ENCODE measurements at places on chromosomes 7 and 10. TPM values are rescaled to one million over a fixed set of nuclear protein-coding genes. Genes with fewer than 3 reads are reported as not detected.
A peak's percentile ranks its signal among the peaks of the same experiment; 100 is the strongest.

CNTNAP2 gene
- total RNA-seq: 0.41 TPM

GRCh38 chr7:135929722-135930141, 47.4 kb downstream of the MTPN start:
- H3K4me3 ChIP-seq: no peak overlapping the region
- no peak for DNase-seq
- no peak overlapping the region for H3K27ac ChIP-seq
- H3K27me3 ChIP-seq: no peaks in the 10 kb centered on the region
- peaks cover 10% of the 10 kb centered on the region for H3K4me1 ChIP-seq

GRCh38 chr7:81025360-81025759, 106.5 kb upstream of the SEMA3C start:
- no peaks in the 10 kb centered on the region for H3K27me3 ChIP-seq
- H3K4me3 ChIP-seq: no peak overlapping the region
- no peaks in the 10 kb centered on the region for H3K36me3 ChIP-seq
- H3K4me1 ChIP-seq: no peaks in the 10 kb centered on the region

SPDYE2B gene
- not detected for total RNA-seq

- H3K4me1 ChIP-seq: no peaks in the 10 kb centered on the region
- no peak overlapping the region for H3K27ac ChIP-seq
- peak; percentile 60 for DNase-seq
- H3K36me3 ChIP-seq: no peaks in the 10 kb centered on the region
Measured at GRCh38 chr10:78899996-78900714, 168.6 kb upstream of the ZMIZ1 start.

- no peaks in the 10 kb centered on the region for H3K27me3 ChIP-seq
- H3K36me3 ChIP-seq: no peaks in the 10 kb centered on the region
- no peak for DNase-seq
- peaks cover 13% of the 10 kb centered on the region for H3K4me1 ChIP-seq
- no peak overlapping the region for H3K27ac ChIP-seq
- H3K4me3 ChIP-seq: no peak overlapping the region
Measured at GRCh38 chr7:117034851-117035464, 81.7 kb downstream of the ST7 start.

ZP3 gene
- total RNA-seq: 0.84 TPM

DNA sequence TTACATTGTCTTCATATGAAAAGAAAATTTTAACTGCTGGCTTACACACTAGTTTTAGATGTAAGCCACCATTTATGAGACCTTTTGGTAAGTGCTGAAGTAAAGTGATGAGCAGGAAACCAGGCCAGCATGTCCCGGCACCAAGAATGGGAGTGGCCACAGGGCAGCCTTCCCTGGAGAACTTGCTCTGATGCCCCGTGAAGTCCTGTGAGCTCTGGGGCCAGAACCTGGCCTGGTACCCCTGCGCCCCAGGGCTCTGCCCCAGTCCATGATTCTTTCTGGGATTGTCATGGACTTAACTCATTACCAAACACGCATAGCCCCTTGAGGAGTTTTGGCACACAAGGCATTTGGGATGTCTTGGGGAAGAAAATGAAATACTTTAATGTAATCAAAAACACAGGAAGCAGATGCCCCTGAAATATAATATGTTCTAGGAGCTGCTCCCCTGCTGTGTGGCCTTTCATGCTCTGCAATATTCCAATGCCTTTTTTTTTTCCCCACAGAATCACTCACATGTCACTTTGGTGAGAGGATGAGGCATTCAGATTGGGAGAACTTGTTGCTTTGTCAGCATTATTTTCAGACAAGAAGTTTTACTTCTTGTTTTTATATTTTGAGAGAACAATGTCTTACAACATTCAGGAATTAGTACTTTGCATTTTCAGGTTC, 53.1 kb upstream of the CXCL12 start:
- no peaks in the 10 kb centered on the region for H3K36me3 ChIP-seq
- no peak overlapping the region for H3K4me3 ChIP-seq
- H3K27me3 ChIP-seq: no peaks in the 10 kb centered on the region

GRCh38 chr7:107276220-107276827, 107.5 kb downstream of the HBP1 start:
- no peaks in the 10 kb centered on the region for H3K4me1 ChIP-seq
- H3K4me3 ChIP-seq: no peak overlapping the region
- DNase-seq: no peak
- no peak overlapping the region for H3K27ac ChIP-seq
- H3K36me3 ChIP-seq: no peaks in the 10 kb centered on the region

DNA sequence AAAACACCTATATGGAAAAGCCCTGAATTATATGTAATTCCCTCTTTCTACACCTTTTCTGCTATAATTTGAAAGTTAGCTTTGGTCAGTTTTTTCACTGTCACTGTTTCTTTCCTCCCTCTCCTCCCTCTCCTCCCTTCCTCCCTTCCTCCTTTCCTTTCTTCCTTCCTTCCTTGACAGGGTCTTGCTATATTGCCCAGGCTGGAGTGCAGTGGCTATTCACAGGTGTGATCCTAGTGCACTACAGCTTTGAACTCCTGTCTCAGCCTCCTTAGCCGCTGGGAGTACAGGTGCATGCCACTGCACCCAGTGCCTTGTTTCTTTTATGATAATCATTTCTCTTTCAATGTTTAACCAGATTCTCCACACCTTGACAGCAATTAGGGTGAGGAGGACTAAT, 22.1 kb upstream of the UMAD1 start:
- no peaks in the 10 kb centered on the region for H3K27me3 ChIP-seq
- no peak overlapping the region for H3K27ac ChIP-seq

GRCh38 chr10:45502458-45502857, 128.4 kb downstream of the ALOX5 start:
- H3K36me3 ChIP-seq: no peaks in the 10 kb centered on the region
- no peak overlapping the region for H3K27ac ChIP-seq
- DNase-seq: no peak
- H3K27me3 ChIP-seq: no peaks in the 10 kb centered on the region
- no peaks in the 10 kb centered on the region for H3K4me1 ChIP-seq

SEMA3C gene
- total RNA-seq: 37.2 TPM

- H3K4me3 ChIP-seq: no peak overlapping the region
- H3K4me1 ChIP-seq: no peaks in the 10 kb centered on the region
- DNase-seq: no peak
- no peak overlapping the region for H3K27ac ChIP-seq
- peaks cover 27% of the 10 kb centered on the region for H3K36me3 ChIP-seq
Measured at GRCh38 chr10:98170249-98171117, 36.0 kb downstream of the R3HCC1L start.

STX1A gene
- total RNA-seq: 6.3 TPM

- H3K4me3 ChIP-seq: no peak overlapping the region
- H3K27me3 ChIP-seq: no peaks in the 10 kb centered on the region
- no peak for DNase-seq
- no peak overlapping the region for H3K27ac ChIP-seq
- no peaks in the 10 kb centered on the region for H3K4me1 ChIP-seq
Measured at GRCh38 chr10:121831237-121831636, 96.6 kb downstream of the ATE1 start.

DNA sequence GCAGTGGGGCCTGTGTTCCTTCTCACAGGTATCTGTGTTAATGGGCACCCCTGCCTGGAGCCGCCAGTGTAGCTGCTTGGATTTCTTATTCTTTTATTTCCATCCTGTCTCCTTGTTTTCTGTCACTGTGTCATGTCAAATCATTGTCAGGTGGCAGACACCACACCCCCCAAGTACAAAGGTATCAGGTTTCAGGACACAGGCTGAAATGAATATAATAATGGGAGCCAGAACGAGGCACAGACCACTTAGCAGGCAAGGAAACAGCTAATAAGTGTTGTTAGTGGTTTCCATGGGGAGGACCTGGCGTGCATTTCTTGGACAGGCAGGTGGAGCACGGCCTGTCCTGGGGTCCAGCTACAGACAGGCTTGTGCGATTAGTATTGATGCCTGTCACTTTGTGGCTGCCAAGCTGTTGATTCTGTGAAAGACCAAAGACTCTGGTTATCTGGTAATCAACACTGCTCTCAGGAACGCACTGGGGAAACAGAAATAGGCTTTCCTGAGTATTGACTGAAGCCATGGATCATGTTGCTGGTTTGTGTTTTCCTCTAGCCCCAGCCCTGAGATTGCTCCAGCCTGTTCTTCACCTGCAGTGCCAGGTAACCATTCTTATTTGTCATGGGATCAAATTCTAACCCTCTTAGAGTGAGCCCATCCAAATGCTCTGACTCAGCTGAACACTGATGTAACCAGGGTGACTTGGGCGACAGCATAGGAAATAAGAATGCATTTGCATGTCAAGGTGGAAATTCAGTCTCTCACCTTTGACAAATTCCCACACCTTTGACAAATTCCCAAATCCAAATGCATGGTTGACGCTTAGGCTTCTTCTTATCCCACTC, 1002.0 kb downstream of the LRMDA start:
- peak overlapping the region; percentile 9 for H3K27ac ChIP-seq
- DNase-seq: no peak
- no peaks in the 10 kb centered on the region for H3K27me3 ChIP-seq
- H3K36me3 ChIP-seq: no peaks in the 10 kb centered on the region
- no peak overlapping the region for H3K4me3 ChIP-seq

GRCh38 chr7:15828881-15829280, 142.4 kb upstream of the MEOX2 start:
- H3K4me3 ChIP-seq: no peak overlapping the region
- H3K27me3 ChIP-seq: no peaks in the 10 kb centered on the region
- no peak for DNase-seq
- no peaks in the 10 kb centered on the region for H3K36me3 ChIP-seq
- H3K4me1 ChIP-seq: no peaks in the 10 kb centered on the region

GRCh38 chr10:103583871-103584215, 90.3 kb downstream of the NEURL1 start:
- H3K36me3 ChIP-seq: no peaks in the 10 kb centered on the region
- H3K27me3 ChIP-seq: peaks cover 4% of the 10 kb centered on the region
- DNase-seq: no peak

DNA sequence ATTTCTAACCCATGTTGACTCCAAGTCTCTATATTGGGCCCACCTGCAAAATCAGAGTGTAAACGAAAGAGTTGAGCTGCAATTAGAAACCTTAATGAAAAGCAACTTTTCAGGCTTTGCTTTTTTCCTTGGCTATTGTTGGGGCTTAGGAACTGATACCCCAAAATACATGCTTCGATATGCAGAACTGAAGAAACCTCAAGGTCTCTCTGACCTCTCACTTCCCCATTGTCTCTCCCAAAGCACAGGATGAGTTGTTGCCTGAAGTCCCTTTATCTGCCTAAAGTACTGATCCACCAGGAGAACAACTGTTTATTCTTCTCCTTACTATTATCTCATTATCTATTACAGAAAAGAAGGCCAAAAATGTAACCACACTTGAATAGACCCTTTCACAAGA, 666.0 kb upstream of the LRRTM3 start:
- no peak for DNase-seq
- H3K27ac ChIP-seq: no peak overlapping the region

DNA sequence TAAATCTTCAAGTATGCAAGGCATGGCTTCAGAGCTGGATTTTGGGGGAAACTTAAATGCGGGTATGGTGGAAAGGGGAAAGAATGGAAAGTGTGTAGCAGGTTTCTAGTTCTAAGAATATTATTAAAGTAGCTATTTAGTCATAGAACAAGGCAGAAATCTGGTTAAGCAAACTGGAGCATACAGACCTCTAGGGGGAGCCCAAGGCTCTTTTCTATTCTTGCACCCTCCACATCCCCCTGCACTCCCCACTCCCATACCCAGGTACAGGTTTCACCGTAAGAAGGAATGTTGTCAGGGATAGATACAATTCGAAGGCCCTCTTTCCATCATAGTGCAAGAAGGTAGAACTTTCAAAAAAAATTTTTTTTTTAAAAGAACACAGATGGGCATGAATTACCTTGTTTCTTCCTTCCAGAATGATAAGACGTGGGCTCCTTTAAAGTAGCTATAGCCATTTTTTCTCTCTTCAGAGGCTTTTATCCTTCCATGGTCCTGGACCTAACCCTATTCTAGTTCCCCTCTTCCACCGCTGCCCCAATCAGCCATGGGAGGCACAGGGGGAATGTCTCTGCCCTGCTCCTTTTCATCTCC, 41.5 kb upstream of the SMIM30 start:
- no peak overlapping the region for H3K4me3 ChIP-seq
- no peaks in the 10 kb centered on the region for H3K4me1 ChIP-seq
- H3K27me3 ChIP-seq: no peaks in the 10 kb centered on the region
- H3K27ac ChIP-seq: no peak overlapping the region
- DNase-seq: no peak

- no peak overlapping the region for H3K4me3 ChIP-seq
- H3K27me3 ChIP-seq: no peaks in the 10 kb centered on the region
- H3K27ac ChIP-seq: no peak overlapping the region
- H3K4me1 ChIP-seq: no peaks in the 10 kb centered on the region
- DNase-seq: peak; percentile 6
Measured at GRCh38 chr7:2967705-2968104, 76.0 kb downstream of the CARD11 start.

GRCh38 chr7:66257481-66257880, 52.3 kb downstream of the TPST1 start:
- no peak for DNase-seq
- H3K36me3 ChIP-seq: no peaks in the 10 kb centered on the region
- no peak overlapping the region for H3K4me3 ChIP-seq
- H3K4me1 ChIP-seq: no peaks in the 10 kb centered on the region
- H3K27me3 ChIP-seq: no peaks in the 10 kb centered on the region

GRCh38 chr7:115410972-115411686, 489.2 kb downstream of the MDFIC start:
- DNase-seq: no peak
- H3K4me1 ChIP-seq: no peaks in the 10 kb centered on the region

SAMD9 gene
- total RNA-seq: 21.2 TPM

AKR1C4 gene
- total RNA-seq: not detected

TMEM270 gene
- total RNA-seq: not detected

FAM20C gene
- 58.8 TPM for total RNA-seq

OR2A7 gene
- total RNA-seq: 13.9 TPM

- no peaks in the 10 kb centered on the region for H3K36me3 ChIP-seq
- no peak for DNase-seq
- no peak overlapping the region for H3K4me3 ChIP-seq
- H3K27me3 ChIP-seq: no peaks in the 10 kb centered on the region
- H3K4me1 ChIP-seq: no peaks in the 10 kb centered on the region
Measured at GRCh38 chr10:62422068-62422590, 48.0 kb downstream of the ZNF365 start.

C10orf53 gene
- total RNA-seq: not detected

DNA sequence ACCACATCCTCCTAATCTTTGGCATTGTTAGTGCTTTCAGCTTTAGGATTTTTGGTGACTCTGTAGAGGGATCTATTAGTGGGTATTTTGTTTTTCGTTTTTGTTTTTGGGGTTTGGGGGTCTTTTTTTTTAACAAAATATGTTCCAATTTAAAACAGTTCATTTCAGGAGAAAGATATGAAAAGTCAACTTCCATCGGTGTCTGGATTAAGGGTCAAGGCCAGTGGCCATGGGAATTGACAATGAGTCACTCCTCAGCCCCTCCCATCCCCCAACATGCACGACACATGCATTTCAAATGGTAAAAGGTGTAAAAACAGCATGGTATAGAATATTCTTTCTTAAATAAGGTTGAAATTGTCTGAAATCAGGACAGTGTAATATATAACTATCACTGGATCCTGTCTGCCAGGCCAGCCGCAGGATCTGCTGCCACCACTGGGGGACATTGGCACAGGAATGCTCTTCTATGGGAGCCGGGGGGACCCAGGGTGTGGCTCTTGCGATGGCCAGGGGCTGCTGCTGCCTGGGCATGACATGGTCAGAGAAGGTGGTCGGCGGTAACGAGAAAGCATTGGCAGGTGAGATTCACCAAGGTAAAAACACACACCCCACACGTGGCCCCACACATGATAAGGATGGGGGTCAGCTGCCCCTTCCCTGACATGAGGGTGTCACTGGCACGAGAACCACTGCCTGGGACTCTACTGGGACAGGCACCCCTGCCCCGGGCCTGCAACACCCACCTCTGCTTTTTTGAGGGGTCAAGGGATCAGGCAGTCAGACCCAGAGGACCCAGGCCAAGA, 126.2 kb upstream of the KCTD7 start:
- peaks cover 14% of the 10 kb centered on the region for H3K27me3 ChIP-seq
- no peak overlapping the region for H3K4me3 ChIP-seq
- DNase-seq: peak; percentile 40
- H3K36me3 ChIP-seq: no peaks in the 10 kb centered on the region
- H3K4me1 ChIP-seq: peaks cover 4% of the 10 kb centered on the region
- H3K27ac ChIP-seq: no peak overlapping the region
